ENCODE measurements at places on chromosomes 6 and 20.

DNA sequence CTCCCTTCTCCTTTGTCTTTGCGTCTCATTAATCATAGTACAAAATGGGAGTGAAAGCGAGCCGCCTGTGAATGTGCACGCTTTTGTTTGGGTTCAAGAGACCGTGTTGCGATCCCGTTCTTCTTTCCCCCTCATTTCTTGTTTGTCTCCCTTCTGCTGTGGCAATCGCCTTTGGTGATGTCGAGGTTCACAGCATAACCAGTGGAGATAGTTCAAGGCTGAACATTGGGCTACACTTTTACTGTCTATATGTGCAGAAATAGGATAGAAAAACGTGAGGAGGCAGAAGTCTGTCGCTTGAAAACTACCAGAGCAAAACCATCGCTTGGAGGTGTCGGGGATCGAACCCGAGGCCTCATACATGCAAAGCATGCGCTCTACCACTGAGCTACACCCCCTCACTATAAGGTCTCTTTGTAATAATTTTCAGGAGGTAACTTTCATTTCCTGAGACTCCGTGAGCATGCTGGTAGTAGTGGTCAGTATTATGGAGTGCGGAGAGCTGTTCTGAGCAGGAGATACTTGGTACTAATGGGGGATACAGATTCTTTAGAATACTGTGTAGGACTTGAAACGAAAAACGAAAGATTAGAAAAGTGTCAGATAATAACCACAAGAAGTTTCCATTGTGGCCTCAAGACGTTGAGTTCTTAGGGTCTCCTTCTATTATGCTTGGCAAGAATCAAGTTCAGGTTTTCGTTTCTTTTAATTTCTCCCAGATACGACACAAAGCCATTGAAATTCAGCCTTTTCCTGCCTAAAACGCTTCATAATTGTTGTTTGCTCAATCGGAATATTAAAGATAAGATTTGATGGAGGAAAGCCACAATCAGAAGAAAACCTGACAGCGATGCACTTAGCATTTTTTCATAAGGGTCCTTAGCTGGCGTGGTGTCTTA, 106.6 kb downstream of the TRIM27 start:
- DNase-seq = no peak

- DNase-seq = no peak
These were observed 22.6 kb downstream of the SLC2A12 start for GRCh38 chr6:134029495-134030455.

DNA sequence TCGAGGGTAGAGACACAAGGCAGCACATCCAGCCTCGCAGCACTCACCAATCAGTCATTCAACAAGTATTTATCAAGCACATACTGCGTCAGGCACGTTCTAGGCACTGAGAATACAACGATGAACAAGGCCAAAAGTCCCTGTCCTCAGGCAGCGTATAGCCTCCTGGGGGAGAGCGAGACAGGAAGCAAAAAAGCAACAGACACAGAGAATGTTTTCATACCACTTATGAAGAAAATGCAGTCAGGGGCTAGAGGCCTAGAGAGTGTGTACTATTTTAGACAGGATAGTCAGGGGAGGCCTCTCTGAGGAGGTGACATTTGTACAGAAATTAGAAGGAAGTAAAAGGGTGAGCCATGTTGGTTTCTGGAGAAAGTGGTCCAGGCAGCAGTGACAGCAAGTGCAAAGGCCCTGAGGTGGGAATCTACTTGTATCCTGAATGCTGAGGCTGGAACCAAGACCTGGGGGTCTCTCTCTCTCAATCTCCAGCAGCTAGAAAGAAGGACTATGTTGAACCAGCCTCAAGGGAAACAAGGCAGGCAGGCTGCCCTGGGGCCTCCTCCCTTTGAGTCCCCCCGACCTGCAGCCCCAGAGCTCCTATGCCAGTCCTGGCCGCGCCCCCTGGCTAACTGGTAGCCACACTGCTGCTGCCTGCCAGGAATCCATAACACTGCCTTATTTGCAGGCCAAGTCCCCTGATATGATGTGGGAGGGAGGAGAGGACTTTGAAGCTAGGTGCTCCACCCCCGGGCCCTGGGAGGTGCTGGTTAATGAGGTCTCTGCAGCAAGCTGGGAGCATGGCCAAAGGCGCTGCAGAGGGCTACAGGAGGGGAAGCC, 151.2 kb downstream of the GRM4 start:
- DNase-seq = no peak

- no peak for DNase-seq
These were observed 37.3 kb upstream of the UST start for GRCh38 chr6:148709577-148709976.

DNA sequence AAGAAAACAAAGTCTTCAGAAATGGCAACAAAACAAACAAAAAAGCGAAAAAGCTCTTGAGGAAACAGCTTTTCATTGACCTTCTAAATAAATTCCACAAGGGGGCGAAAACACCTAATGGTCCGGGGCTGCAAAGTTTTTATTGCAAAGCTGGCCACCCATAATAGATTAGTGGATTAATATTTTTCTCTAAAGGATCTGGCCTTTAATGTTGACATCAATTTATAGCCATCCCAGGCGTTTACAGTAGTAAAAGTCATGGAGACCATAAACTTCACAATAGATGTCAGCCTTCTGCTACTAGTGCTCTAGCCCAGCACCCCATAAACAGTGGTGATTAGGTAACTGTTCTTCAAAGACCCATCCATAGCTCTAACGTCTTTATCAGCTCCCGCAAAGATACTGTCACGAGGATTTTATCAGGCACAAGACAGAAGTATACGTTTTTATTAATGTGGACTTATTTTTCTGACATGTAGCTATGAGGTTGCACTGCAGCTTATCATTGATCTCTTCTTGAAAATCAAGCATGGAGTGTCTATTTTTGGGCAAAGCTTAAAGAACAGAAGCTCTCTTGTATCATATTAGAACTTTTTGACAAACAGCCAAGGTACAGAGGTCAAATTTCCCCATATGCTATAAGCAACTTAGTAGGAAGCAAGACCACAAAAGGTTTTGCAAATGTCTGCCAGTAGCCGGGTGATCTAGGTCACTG, 4.7 kb downstream of the CITED2 start:
- DNase-seq = no peak

DNA sequence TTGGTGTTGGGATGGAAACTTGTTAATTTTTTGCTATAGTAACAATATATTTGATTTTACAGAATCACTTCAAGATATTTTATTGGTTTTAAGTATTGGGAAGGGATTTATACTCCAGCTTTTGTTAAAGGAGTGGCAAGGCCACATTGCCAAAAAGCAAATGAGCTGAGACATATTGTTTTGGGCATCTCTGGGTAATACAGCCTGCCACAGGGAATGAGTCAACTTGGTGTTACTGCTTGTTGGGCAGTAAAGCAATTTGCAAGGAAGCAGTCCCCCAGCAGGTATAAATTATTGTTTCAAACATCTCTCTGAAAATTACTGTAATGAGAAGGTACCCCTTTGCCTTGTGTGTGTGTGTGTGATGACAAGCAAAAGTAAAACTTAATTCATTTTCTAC, 868.3 kb upstream of the FLRT3 start:
- DNase-seq = no peak

GRCh38 chr6:26029570-26029856, 57.7 kb upstream of the HFE start:
- DNase-seq = no peak
